ENCODE measurements at places on chromosomes 4 and X. TPM values are rescaled to one million over a fixed set of nuclear protein-coding genes. Genes with fewer than 3 reads are reported as not detected.

The DGAT2L6 gene
- 12.4 TPM for total RNA-seq

The TMEM47 gene
- 22.5 TPM for total RNA-seq

The AIFM1 gene
- total RNA-seq, result 16.3 TPM

The CTAG2 gene
- total RNA-seq, result not detected

The SPANXB1 gene
- total RNA-seq, result not detected

The ODAPH gene
- total RNA-seq, result not detected

The FAT1 gene
- 171 TPM for total RNA-seq

DNA sequence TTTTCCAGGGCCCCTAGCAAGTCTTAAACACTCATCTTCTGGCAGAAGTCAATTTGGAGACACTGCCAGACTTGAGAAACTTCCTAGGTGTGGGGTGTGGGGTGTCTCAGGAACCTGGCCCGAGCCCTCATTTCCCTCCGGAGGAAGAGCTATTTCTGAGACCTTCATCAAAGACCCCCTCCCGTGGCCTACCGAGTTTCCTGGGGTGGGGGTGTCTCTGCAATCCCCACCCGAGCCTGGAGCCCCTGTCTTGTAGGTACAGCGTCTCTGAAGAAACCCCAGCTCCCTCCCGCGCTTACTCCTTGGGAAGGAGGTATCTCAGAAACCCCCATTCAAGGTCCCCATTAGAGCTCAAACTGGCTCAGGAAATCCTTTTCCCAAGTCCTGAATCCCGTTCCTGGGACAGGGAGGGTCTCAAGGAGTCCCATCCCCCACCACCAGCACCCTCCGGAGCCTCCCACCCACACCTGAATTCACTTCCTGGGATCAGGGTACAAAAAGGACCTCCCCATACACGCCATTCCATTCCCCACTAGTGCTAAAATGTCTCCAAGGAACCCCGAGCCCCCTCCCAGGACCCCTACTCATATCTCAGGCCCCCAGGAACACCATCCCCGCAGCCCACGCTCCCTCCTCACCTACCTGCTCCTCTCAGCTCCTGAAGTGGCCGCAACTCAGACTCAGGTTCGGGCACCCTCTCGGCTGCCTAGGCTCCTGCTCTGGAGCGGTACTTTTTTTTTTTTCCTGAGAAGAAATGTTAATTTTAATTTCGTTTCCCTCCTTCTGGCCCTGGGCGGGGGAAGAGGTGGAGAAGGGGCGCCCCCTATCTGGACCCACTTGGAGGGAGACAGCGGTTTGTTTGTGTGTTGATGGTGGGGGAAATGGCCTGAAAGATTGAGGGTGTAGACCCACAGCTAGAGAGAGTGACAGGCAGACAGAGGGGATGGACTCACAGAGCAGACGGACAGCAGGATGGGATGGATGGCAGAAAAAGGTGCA, 1.1 kb downstream of the SLC38A5 start:
- DNase-seq, result no peak

DNA sequence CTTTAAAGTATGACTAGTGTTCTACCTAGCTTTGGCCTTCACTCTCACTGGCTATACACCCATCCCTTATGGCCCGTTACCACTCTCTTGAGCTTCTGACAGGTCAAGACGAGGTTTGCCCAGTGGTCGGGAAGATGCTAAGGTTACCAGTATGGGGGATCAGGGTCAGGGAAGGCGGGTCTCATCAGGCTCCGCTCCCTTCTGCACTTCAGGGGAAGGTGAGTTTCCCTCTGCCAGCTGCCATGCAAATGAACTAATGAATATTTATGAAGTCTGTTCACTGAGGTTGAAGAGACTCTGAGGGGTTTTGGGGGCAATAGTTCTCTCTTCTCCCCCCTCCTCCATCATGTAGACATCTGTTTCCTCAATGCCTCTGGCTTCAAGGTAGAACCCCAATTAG, 6.6 kb downstream of the EFNB1 start:
- DNase-seq, result no peak

GRCh38 chr4:101954975-101955678, 164.6 kb downstream of the BANK1 start:
- no peak for DNase-seq

GRCh38 chr4:11328401-11328800, 100.3 kb downstream of the HS3ST1 start:
- DNase-seq, result no peak

DNA sequence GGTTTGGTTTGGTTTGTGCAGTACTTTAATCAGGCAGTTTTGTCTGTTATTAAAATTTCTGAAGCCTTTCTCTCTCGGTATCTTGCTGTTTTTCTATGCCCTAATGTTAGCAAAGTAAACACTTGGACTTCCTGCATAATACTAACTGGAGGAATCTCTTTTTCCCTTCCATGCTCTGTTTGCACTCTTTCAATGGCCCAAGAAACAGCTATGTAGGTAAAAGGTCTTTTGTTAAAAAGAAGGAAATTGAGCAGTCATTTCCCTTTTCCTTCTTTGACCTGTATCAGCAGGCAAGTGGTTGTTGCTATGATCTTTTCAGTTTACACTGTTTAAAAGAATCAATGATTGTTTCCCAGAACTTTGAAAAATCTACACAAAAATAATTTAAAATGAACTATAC, 82.7 kb downstream of the CCSER1 start:
- DNase-seq, result peak; percentile 11

GRCh38 chrX:19772096-19772821, 115.1 kb downstream of the SH3KBP1 start:
- peak; percentile 5 for DNase-seq

- no peak for DNase-seq
Measured at GRCh38 chr4:95638920-95639501, 90.2 kb upstream of the UNC5C start.
